ENCODE measurements at places on chromosomes 1 and 21.

GRCh38 chr1:56433056-56433577 lies 146.2 kb downstream of the PLPP3 start:
- no peak for DNase-seq

DNA sequence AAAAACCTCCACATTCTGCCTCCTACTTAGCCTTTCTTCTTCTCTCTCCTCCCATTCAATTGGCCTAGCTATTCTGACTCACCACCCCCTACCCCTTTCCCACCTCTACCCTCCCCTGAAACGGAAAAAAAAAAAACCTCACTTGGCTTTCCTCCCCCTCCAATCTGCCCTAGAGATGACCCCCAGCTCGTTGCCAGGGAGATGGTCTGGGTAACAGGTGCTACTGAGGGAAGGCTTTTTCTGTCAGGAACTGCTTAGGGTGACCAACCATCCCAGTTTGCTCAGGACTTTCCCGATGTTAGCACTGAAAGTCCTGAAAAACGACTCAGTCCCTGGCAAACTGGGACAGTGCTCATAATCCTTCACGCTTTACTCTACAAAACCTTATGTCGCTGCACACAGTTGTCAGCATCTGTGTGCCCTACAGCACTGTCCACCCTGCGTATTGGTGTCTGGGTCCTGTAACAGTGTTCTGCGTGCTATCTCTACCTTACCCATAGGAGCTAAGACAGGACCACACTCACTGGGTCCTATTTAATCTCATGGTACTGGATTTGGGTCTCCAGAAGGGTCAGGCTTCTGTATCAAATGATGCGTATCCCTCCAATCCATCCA lies 7.7 kb upstream of the CADM3 start:
- DNase-seq, result no peak

- no peak for DNase-seq
Observed at GRCh38 chr1:202105571-202106339, 17.0 kb upstream of the GPR37L1 start.

DNA sequence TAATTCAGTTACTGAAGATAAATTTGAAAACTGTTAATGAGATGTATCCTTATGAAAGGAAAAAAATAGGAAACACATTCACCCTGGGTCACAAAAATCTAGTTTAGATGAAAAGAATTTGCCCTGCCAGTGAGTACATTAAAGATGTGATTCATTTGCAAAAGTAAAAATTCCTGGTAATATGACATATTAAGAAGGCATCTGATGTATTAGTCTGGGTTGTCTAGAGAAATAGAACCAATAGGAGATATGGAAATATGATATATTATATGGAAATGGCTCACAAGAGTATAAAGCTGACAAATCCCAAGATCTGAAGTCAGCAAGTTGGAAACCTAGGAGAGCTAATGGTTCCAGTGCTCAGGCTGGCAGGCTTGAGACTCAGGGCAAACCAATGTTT lies 153.8 kb downstream of the MRPL39 start:
- DNase-seq, result no peak

DNA sequence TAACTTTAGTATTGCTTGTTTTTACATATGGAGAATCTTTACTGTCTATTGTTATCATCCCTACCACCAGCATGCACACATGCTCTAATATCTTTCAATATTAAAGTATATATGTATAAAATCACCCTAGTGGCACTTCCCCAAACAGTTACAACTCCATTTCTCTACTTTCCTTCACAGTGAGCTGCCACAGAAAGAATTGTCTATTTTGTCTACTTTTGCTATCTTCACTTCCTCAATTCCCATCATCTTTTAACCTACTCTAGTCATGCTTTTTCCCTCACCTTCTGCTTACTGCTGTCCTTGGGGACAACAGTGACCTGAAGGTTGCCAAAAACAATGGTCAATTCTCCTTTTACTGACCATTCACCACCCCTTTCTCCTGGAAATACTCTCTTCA lies 59.2 kb downstream of the VCAM1 start:
- DNase-seq, result no peak

GRCh38 chr21:31298618-31299269 lies 45.3 kb downstream of the TIAM1 start:
- no peak for DNase-seq

- DNase-seq, result no peak
Observed at GRCh38 chr1:90391126-90391525, 326.0 kb downstream of the BARHL2 start.

DNA sequence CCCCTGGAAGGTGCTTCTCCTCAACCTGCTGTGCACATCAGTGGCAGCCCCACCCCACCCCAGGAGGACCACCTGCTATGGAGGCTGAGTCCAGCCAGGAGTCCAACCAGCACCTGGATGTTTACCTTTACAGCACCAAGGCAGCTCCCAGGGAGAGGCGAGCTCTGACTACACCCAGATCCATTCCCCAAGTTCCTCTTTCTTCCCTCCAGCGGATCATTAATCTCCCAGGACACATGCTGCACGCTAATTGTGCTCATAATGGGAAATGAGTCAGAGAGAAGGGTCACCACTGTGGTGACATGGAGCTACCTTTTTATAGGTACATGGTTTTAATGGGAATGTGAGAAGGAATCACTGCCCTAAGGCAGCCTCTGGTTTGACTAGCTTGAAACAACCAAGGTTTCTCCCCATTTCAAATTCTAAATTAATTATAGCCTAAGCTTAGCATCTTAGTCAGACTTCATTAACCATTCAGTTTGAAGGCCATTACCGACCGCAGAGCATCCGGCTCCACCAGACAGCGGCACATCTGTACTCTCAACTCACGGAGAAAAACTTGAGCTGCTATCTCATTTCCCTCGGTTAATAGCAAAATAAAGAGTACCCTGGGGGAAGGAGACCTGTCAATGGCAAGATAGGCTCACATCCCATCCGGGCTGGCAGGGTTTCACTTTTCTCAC lies 173.1 kb upstream of the GALNT2 start:
- DNase-seq, result no peak

DNA sequence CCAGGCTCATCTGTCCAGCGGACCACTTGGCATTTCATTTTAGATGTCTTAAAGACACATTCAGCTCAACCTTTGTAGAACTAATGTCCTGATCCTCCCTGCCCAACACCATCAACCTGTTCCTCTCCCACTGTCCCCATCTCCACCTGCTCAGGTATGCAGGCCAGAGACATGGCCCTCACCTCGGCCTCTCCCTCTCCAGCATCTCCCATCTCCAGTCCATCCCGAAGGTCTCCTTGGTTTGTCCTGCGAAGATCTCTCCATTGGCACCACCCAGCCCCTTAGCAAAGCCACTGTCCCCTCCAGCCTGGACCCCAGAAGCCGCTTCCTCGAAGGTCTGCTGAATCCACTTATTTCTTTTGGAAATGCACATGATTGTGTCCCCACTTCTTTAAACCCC lies 20.9 kb upstream of the KCNC4 start:
- no peak for DNase-seq
